ENCODE measurements at places on chromosomes 12 and 14. TPM values are rescaled to one million over a fixed set of nuclear protein-coding genes. Genes with fewer than 3 reads are reported as not detected.

The CPNE6 gene
- total RNA-seq, result not detected

The GNB3 gene
- total RNA-seq, result 0.30 TPM

The NABP2 gene
- 27.2 TPM for total RNA-seq

The IL31 gene
- not detected for total RNA-seq

The RPGRIP1 gene
- total RNA-seq, result not detected

The DHRS2 gene
- 0.21 TPM for total RNA-seq

- H3K4me1 ChIP-seq, result peaks cover 64% of the 10 kb centered on the region
- H3K27ac ChIP-seq, result peak overlapping the region; percentile 79
- DNase-seq, result no peak
- H3K36me3 ChIP-seq, result no peaks in the 10 kb centered on the region
Observed at GRCh38 chr12:106145539-106146447, 7.0 kb upstream of the NUAK1 start.

- peaks cover 32% of the 10 kb centered on the region for H3K4me1 ChIP-seq
- H3K4me3 ChIP-seq, result peak overlapping the region; percentile 96
- no peaks in the 10 kb centered on the region for H3K27me3 ChIP-seq
- peak overlapping the region; percentile 99 for H3K27ac ChIP-seq
Observed at GRCh38 chr12:67649261-67649569, 670 bp downstream of the DYRK2 start.

DNA sequence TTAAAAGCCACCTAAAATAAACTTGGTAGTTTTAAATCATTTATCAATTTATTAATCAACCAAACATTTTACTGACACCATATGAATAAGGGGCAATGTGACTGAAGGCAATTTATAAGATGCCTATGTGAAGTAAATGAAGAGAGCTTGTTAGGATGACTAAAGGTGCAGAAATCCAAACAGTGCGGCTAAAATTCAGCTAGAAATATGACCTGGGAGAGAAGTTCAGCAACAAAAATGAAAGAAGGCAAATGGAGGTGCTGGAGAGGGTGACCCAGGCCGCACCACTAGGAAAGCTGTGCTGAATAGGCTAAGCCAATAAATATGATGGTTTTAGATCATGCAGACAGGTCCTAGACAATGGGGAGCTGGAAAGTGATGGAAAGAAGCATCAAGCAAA lies 403.7 kb downstream of the BTG1 start:
- no peak overlapping the region for H3K27ac ChIP-seq
- no peaks in the 10 kb centered on the region for H3K27me3 ChIP-seq
- H3K36me3 ChIP-seq, result no peaks in the 10 kb centered on the region
- DNase-seq, result no peak
- no peaks in the 10 kb centered on the region for H3K4me1 ChIP-seq

DNA sequence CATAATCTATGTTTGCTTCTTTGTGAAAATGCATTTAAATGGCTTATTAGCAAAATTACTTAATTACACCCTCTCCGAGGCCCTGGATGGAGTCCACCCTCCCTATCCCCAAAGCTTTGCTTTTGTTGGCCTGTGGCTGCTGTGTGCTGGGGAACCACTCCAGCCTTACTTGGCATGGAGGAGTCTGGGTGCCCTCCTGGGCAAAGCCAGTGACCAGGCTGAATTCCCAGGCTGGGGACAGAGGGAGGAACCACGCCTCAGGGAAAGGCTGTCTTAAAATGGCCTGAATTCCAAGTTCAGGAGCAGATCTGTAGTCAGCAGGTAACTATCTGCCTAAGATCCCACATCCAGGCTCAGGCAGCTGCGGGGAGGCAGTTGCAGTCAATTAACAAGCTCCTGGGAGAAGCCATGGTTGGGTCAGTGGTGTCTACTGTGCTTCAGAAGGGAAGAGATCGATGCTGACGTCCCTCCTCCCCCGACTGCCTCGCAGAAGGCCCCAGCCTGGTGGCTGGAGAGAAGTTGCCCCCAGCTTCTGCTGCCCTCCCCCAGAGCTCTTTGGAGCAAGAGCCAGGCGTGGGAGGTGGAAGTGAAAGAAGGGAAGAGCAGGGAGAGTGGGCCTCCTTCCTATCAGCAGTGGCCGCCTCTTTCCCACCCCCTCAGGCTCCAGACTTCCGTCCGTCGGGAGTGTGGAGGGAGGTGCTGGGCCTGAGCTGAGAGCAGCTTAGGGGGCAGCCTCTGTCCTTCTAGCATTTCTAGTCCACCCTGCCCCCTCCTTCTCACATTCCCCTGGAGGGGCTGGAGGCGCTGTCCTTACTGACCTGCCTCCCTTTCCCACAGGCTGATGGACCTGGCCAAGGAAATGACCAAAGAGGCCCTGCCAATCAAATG lies 11.3 kb downstream of the VASH1 start:
- peaks cover 10% of the 10 kb centered on the region for H3K27me3 ChIP-seq
- peak; percentile 46 for DNase-seq
- H3K4me1 ChIP-seq, result no peaks in the 10 kb centered on the region
- H3K27ac ChIP-seq, result peak overlapping the region; percentile 58

DNA sequence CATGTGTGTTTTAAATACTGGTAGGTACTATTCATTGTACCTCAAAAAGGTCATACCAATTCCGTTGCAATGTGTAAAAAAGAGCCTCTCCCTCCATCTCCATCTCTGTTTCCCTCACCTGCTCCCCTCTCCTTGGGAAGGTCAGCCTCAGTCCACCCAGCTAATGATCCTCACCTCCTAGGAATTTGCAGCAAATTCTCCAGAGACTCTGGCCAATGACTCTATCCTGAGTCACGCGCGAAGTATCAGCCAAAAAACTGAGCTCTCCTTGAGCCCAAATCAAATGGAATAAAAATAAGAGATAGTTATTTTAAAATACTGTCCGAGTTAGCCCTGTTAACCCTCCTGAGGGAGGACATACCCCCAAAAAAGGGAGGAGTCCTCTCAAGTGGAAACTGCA lies 148.4 kb downstream of the DPF3 start:
- H3K27me3 ChIP-seq, result no peaks in the 10 kb centered on the region
- H3K4me3 ChIP-seq, result no peak overlapping the region
- no peak for DNase-seq
- peaks cover 27% of the 10 kb centered on the region for H3K4me1 ChIP-seq
- no peak overlapping the region for H3K27ac ChIP-seq

DNA sequence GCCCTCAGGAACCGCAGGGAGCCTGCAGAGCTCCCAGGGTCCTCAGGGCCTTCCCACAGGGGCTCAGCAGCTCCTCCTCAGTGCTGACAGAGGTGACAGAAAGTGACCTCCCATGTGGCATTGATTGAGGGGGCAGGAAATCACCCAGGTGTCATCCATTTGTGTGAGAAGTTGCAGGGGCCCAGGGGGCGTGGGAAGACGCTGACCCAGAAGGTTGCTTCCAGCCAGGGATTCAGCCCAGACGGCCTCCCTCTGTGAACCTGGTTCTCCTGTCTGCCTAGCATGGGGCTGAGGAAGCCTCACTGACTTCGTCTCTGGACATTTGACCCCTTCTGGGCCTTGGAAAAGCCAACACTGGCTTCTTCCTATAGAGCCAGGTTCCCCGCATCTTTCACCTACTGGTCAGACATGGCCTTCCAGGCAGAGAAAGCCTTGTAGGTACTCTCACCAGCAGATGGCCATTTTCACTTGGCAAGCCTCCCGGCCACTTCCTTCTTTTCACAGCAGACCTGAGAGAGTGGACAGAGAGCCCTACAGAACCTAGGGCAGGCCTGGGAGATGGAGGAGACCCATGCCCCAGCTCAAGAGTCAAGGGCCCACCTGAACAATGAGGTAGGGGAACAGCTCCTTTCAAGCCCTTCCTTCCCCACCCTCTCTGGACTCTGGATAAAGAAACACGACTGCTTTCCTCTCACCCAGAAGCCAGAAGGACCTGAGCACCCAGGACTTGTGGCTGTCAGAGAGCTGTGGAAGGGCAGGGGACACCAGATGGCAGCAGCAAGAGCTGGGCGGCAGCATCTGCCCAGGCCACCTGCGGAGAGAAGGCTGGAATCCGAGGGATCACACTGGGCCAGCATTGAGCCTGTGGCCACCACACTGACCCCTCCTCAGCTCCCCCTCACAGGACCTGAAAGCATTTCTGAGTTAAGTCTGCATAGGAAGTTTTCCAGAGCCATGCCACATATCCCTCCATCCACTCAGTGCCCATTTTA lies 377.8 kb downstream of the DPF3 start:
- H3K4me3 ChIP-seq, result no peak overlapping the region
- no peak overlapping the region for H3K27ac ChIP-seq
- H3K27me3 ChIP-seq, result no peaks in the 10 kb centered on the region
- no peaks in the 10 kb centered on the region for H3K36me3 ChIP-seq
- peaks cover 2% of the 10 kb centered on the region for H3K4me1 ChIP-seq
- no peak for DNase-seq

GRCh38 chr12:31002361-31002725 lies 71.3 kb upstream of the DDX11 start:
- H3K4me1 ChIP-seq, result no peaks in the 10 kb centered on the region
- no peaks in the 10 kb centered on the region for H3K27me3 ChIP-seq
- H3K27ac ChIP-seq, result no peak overlapping the region
- H3K36me3 ChIP-seq, result no peaks in the 10 kb centered on the region

DNA sequence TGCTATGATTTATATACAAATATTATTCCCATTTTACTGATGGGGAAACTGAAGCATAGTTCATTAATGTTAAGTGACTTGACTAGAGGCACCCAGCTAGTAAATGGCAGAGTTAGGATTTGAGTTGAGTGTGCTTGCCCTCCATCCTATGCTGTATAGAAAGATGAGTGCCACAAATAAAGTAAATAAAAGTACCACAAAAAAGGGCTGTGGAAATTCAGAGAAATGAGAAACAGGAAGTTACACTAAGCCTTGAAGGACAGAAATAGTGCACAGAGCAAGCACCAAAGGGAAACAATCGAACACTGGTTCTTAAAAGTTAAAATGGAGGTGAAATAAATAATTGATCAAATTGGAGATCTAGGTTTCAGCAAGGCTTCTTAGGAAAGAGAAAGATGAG lies 9.2 kb upstream of the ABCD2 start:
- H3K4me3 ChIP-seq, result no peak overlapping the region
- H3K36me3 ChIP-seq, result no peaks in the 10 kb centered on the region
- no peaks in the 10 kb centered on the region for H3K27me3 ChIP-seq
- no peaks in the 10 kb centered on the region for H3K4me1 ChIP-seq

DNA sequence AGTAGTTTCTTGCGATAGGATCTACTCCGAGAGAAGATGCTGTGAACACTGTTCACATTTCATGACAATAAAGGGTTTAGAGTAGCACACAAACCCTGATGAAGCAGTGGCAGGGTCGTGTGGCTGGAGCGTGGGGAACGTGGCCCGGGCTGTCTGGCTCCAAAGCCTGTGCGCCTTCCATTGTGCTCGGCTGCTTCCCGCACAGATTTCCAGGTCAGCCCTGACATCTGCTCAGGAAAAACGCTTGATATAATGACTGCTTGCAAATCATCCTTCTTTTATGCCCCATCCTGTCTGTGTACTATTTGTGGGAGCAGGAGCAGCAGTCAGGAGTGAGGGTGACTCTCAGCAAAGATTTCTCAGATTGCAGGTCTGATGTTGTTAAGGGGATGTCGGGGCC lies 78.6 kb downstream of the EML1 start:
- no peaks in the 10 kb centered on the region for H3K27me3 ChIP-seq
- no peak for DNase-seq
- no peaks in the 10 kb centered on the region for H3K4me1 ChIP-seq
- H3K27ac ChIP-seq, result no peak overlapping the region
- H3K4me3 ChIP-seq, result no peak overlapping the region

DNA sequence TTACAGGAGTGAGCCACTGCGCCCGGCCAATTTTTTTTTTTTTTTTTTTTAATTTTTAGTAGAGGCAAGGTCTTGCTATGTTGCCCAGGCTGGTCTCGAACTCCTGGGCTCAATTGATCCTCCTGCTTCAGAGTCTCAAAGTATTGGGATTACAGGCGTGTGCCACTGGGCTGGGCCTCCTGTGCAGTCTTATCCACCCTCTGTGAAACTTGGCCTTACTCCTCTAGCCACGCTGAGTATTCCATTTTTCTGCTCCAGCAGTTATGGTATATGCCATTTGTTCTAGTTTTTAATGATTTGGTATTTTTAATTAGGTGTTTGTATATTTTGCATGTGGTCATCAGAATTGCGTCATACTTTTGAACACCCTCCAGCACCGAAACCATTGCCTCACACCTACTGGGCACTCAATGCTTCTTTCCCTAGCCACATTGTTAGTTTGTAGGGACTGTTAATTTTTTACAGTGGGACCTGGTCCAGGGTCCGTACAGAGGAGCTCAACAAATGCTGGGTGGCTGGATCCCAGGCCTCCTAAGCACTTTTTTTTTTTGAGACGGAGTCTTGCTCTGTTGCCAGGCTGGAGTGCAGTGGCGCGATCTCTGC lies 11.4 kb downstream of the RIOX1 start:
- no peaks in the 10 kb centered on the region for H3K27me3 ChIP-seq
- H3K27ac ChIP-seq, result no peak overlapping the region
- H3K36me3 ChIP-seq, result no peaks in the 10 kb centered on the region
- H3K4me3 ChIP-seq, result no peak overlapping the region

DNA sequence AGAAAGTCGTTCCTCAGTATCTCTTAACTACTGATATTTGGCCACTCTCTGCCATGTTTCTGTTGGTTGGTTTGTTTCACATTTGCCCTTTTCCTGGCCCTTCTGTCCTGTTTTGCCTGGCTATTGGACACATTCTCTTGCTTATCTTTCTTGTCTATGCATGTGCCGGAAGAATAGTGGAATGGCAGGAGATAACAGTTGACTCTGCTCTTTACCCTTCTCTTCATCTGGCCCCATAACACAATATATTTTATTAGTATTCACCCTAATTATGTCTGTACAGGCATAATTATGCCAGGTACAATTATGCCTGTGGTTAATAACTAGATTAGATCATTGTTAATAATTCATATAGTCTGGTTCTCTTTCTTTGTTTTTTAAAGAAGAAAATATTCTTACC lies 243.5 kb upstream of the LMO3 start:
- no peak overlapping the region for H3K27ac ChIP-seq
- no peak for DNase-seq
- H3K36me3 ChIP-seq, result no peaks in the 10 kb centered on the region
- no peaks in the 10 kb centered on the region for H3K4me1 ChIP-seq
- H3K4me3 ChIP-seq, result no peak overlapping the region

- H3K27me3 ChIP-seq, result peaks cover 2% of the 10 kb centered on the region
- peak overlapping the region; percentile 68 for H3K27ac ChIP-seq
- H3K4me1 ChIP-seq, result peaks cover 35% of the 10 kb centered on the region
- peak; percentile 89 for DNase-seq
- H3K4me3 ChIP-seq, result no peak overlapping the region
- H3K36me3 ChIP-seq, result no peaks in the 10 kb centered on the region
Observed at GRCh38 chr14:104973135-104973384, 5.1 kb downstream of the AHNAK2 start.

GRCh38 chr12:124488520-124488919 lies 78.9 kb downstream of the NCOR2 start:
- H3K27me3 ChIP-seq, result no peaks in the 10 kb centered on the region
- H3K4me3 ChIP-seq, result no peak overlapping the region
- no peaks in the 10 kb centered on the region for H3K36me3 ChIP-seq
- H3K4me1 ChIP-seq, result peaks cover 37% of the 10 kb centered on the region
- no peak overlapping the region for H3K27ac ChIP-seq

GRCh38 chr12:132558861-132559623 lies 51.3 kb downstream of the LRCOL1 start:
- no peaks in the 10 kb centered on the region for H3K36me3 ChIP-seq
- H3K4me3 ChIP-seq, result peak overlapping the region; percentile 66
- DNase-seq, result no peak
- H3K4me1 ChIP-seq, result peaks cover 9% of the 10 kb centered on the region

Data from psoas muscle (tissue), 8 donors.